ENCODE measurements at places on chromosomes 5 and 9. TPM values are rescaled to one million over a fixed set of nuclear protein-coding genes. Genes with fewer than 3 reads are reported as not detected.

PDZD2 gene
- total RNA-seq, result 29.7 TPM

IRX1 gene
- not detected for total RNA-seq

GRCh38 chr5:50672663-50673062, 6.2 kb downstream of the PARP8 start:
- H3K27ac ChIP-seq, result no peak overlapping the region
- no peaks in the 10 kb centered on the region for H3K27me3 ChIP-seq
- no peaks in the 10 kb centered on the region for H3K4me1 ChIP-seq
- DNase-seq, result no peak

SEMA5A gene
- total RNA-seq, result 6.6 TPM

DNA sequence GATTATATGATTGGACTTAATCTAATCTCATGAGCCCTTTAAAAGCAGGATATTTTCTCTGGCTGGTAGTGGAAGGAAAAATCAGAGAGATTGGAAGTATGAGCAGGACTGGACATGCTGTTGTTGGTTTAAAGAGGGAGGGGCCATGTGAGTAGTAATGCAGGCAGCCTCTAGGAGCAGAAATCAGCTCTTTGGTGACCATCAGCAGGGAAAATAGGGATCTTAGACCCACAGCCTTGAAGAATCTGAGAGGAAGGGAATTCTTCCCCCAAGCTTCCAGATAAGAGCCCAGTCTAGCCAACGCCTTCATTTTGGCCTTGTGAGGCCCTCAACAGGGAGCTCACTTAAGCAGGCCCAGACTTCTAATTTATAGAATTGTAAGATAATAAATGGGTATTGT, 9.5 kb downstream of the SH3GL2 start:
- no peak for DNase-seq
- no peaks in the 10 kb centered on the region for H3K36me3 ChIP-seq

- peaks cover 4% of the 10 kb centered on the region for H3K4me1 ChIP-seq
- H3K27me3 ChIP-seq, result no peaks in the 10 kb centered on the region
- H3K4me3 ChIP-seq, result peak overlapping the region; percentile 90
- peak; percentile 74 for DNase-seq
These were observed 942 bp downstream of the PHF2 start for GRCh38 chr9:93577078-93577974.

TMC1 gene
- 0.53 TPM for total RNA-seq

GRCh38 chr5:52694648-52695047, 93.1 kb upstream of the ITGA1 start:
- no peaks in the 10 kb centered on the region for H3K27me3 ChIP-seq
- H3K36me3 ChIP-seq, result no peaks in the 10 kb centered on the region
- no peak for DNase-seq
- H3K4me1 ChIP-seq, result peaks cover 3% of the 10 kb centered on the region
- H3K4me3 ChIP-seq, result no peak overlapping the region

DNA sequence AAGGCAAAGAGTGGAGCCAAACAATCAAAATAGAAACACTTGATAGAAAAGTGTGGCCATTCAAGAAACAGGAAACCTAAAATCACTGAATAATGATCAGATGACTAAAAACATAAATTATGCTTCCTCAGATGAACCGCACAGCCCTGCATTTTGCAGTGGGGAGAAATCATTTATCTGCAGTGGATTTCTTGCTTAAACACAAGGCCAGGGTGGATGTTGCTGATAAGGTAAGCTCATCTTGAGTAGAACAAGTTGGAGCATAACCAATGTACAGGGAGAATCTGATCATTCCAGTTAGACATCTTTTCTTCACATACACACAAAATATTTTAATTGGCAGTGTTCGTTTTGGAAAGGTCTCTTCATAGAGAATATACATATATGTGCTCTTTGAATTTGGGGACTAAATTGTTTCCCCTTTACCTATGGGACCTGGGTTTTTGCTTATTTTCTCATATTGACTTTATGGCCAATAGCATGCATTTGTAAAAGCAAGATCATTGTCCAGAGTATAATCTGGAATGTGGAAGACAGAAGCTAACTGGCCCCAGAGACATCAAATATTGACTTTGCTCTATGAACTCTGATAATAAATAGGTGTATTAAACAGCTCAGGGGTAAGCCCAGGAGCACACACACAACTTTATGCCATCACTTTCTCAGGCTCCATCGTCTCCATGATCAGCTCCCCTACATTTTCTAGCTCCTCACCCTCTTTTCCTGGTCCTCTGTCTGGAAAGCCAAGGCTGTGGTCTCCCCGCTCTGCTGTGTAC, 9.1 kb downstream of the ANKDD1B start:
- no peak for DNase-seq
- H3K36me3 ChIP-seq, result no peaks in the 10 kb centered on the region
- no peaks in the 10 kb centered on the region for H3K27me3 ChIP-seq

GRCh38 chr5:155522540-155522939, 509.0 kb downstream of the KIF4B start:
- no peak overlapping the region for H3K4me3 ChIP-seq
- no peak overlapping the region for H3K27ac ChIP-seq
- no peaks in the 10 kb centered on the region for H3K36me3 ChIP-seq
- no peaks in the 10 kb centered on the region for H3K4me1 ChIP-seq
- H3K27me3 ChIP-seq, result no peaks in the 10 kb centered on the region

PCDHB3 gene
- 2.5 TPM for total RNA-seq

DNA sequence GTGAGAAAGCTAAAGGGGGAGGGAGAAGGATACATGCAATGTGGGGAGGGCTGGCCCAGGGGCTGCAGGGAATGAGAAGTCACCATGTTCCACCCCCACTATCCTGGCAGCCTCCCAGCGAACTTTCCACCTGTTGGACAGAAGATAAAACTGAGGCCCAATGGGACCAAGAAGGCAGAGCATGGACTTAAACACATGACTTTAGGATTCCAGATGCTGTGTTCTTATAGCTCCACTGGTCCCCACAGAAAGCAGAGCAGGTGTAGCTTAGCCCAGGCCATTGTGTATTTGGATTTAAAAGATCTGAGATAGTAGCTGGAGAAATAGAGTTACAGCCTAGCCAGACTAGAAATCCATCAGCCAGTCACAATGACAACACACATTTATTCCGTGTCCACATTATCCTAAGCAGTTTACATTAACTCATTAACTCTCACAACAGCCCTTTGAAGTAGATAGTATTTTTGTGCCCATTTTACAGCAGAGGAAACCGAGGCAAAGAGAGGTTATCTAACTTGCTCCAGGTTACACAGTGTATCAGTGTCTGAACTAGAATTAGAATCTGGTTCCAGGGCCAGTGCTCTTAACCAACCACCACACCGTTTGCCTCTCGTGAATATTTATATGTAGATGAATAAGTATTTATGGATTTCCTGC, 121.0 kb downstream of the RGS3 start:
- no peak overlapping the region for H3K27ac ChIP-seq
- no peaks in the 10 kb centered on the region for H3K36me3 ChIP-seq
- no peak overlapping the region for H3K4me3 ChIP-seq
- no peaks in the 10 kb centered on the region for H3K27me3 ChIP-seq
- peaks cover 10% of the 10 kb centered on the region for H3K4me1 ChIP-seq

DNA sequence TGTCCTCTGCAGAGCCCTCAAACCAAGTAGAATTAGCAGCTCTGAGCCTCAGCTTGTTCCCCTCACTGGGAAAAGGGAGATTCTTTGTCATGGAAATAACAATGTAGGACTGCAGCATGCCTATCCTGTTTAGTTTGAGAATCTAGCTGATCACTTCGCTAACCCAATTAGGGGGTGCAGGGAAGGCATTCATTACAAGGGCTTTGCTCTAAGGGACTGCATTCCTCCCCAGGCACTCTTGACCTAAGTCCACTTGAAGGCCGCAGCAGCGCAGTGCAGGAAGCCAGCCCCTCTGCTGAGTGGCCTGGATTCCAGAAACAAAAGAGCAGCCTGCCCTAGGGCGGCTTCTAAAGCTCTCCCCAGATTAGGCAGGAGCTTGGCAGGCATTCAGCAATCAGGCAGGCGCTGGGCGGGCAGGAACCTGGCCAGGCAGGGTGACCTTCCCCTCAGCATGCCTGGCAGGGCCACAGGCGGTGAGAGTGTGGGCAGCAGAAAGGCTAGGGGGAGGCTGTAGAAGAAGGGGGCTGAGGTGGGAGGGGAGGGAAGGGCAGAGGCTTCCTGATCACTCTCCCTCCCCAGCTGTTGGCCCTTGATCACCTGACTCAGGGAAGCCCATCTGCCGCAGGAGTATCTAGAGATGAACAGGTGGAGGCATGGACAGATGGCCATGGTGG, 24.8 kb downstream of the CCNJL start:
- peaks cover 15% of the 10 kb centered on the region for H3K4me1 ChIP-seq
- peak; percentile 45 for DNase-seq
- H3K36me3 ChIP-seq, result no peaks in the 10 kb centered on the region
- H3K27me3 ChIP-seq, result no peaks in the 10 kb centered on the region

DNA sequence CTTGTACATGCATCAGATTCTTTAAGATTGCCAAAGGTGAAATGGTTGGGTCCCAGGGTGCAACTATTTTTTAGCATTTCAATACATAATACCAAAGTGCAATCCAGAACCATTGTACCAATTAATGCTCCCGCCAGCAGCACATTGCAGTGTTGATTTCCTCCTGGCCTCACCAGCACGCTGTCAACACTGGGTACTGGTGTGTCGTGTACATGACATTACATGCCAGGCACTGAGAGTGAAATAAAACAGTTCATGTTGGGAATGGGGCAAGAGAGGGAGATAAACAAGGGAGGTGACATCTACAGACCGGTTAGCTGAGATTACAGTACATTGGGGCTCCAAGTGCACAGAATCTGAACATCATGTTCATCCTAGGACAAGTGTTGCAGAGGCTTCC, 37.8 kb downstream of the HMGCS1 start:
- no peak overlapping the region for H3K27ac ChIP-seq
- DNase-seq, result no peak
- H3K4me1 ChIP-seq, result no peaks in the 10 kb centered on the region
- H3K36me3 ChIP-seq, result no peaks in the 10 kb centered on the region

DNA sequence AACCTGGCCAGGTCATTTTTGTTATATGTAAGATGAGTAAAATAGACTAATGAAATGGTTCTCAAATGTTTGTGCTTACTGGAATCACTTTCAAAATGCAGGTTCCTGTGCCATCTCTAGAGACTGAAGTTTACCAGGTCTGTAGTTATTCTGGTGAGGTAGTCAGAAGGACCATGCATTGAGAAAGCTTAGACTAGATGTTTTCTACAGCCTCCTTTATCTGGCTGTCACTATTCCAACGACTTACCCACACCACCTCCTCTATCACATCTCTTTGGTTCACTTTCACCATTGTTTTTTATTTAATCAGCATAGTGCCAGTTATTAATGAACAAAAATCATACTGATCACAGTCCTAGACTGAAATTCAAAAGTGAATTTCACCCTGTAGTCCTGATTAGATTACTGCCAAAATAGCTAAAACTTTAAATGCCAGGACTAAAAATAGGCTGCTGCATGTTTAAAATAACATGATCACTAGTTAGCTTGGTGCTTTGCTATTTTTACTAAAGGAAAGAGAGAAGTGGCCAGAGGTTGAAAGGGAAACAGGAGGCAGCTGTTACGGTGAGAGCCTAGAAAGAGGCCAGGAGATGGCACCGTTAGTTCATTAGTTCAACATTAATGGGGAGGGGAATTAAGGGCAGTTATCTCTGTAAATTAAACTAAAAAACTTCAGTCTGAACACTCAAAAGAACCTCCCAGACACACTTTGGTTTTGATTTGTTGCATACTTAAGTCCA, 13.9 kb upstream of the FNIP1 start:
- no peak for DNase-seq
- no peaks in the 10 kb centered on the region for H3K4me1 ChIP-seq
- no peak overlapping the region for H3K4me3 ChIP-seq
- H3K27ac ChIP-seq, result no peak overlapping the region
- H3K36me3 ChIP-seq, result no peaks in the 10 kb centered on the region
- no peaks in the 10 kb centered on the region for H3K27me3 ChIP-seq

PCDHGB2 gene
- total RNA-seq, result 4.5 TPM

SPINK1 gene
- not detected for total RNA-seq

PCDHA10 gene
- 1.0 TPM for total RNA-seq

- no peaks in the 10 kb centered on the region for H3K27me3 ChIP-seq
- no peaks in the 10 kb centered on the region for H3K4me1 ChIP-seq
- DNase-seq, result no peak
These were observed at the start of gene LIX1 for GRCh38 chr5:97142521-97143254. LIX1 (minus strand) TSS chr5:97142611; CDS start chr5:97142576, 35 bp downstream.

DNA sequence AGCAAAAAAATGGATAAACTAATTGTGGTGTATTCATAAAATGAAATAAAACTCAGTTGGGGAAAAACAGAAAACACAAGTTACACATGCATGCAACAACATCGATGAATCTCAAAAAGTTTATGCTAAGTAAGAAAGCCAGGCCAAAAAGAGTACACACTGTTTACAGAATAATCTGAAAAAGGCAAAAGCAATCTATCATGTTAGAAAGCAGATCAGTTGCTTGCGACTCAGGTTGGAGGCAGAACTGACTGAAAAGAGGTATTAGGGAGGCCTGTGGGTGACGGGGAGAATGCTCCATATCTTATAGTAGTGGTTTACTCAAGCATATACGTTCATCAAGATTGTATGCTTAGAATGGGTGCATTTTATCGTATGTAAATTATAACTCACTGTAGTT, 119.2 kb downstream of the ARRDC3 start:
- no peaks in the 10 kb centered on the region for H3K36me3 ChIP-seq
- H3K4me1 ChIP-seq, result no peaks in the 10 kb centered on the region

DNA sequence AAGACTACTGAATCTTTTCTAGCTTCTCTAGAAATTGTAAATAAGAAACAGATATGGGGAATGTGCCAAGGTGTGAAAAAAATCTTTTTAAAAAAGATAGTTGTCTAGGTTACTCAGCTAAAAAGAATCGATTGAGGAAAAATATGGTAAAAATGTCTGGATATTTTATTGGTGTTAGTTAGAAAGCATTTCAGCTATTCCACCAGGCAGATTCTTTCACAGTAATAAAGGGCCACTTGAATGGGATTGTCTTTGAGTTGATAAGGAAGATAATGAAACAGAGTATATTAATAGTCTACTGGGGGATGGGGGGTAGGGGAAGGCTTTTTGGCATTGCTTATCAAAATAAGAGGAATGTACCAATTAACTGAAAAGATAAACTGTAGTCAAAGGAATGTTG, 51.9 kb downstream of the SLIT3 start:
- H3K4me3 ChIP-seq, result no peak overlapping the region
- H3K27ac ChIP-seq, result no peak overlapping the region
- no peaks in the 10 kb centered on the region for H3K27me3 ChIP-seq
- H3K36me3 ChIP-seq, result no peaks in the 10 kb centered on the region

DMRT3 gene
- total RNA-seq, result not detected

DNA sequence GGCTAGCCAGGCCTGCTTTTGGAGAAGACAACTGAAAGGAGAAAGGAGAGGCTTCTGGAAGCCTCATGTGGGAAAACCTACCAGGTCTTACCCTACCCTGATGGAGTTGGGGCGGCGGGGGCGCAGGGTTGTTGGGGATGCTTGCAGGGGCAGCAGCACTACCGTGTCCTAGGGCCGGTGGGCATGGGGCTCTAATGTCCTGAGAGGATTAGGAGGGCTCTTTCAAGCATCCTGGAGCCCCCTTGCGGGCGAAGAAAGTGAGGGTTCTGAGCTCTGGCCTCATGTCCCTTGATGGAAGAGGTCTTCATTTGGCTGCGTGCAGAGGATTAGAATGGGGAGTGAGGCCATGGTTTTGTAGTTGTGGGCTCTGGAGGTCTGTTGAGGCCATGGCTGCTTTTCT, 86.9 kb upstream of the PITX1 start:
- H3K27me3 ChIP-seq, result no peaks in the 10 kb centered on the region
- no peak for DNase-seq
- no peaks in the 10 kb centered on the region for H3K4me1 ChIP-seq
- no peak overlapping the region for H3K27ac ChIP-seq
